ENCODE measurements at places on chromosomes 11 and 22.

DNA sequence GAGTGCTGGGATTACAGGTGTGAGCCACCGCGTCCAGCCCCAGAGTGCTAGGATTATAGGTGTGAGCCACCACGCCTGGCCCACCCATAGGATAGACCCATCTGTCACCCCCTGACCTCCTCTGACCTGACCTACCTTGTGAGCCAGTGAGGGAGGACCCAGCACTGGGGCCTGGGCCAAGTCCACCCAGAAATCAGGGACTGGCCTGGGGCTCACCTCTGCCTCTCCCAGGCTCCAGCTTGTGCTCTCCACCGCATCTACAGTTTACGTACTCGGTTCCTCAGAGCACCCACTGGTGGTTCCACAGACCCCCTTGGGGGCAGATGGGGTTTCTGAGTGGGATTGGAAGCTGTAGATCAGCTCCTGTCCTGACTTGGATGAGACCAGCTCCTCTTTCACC is 6.4 kb downstream of the SLC29A2 start:
- no peak for DNase-seq

- no peak for DNase-seq
Observed at GRCh38 chr22:28095316-28096095, 176.4 kb upstream of the PITPNB start.

DNA sequence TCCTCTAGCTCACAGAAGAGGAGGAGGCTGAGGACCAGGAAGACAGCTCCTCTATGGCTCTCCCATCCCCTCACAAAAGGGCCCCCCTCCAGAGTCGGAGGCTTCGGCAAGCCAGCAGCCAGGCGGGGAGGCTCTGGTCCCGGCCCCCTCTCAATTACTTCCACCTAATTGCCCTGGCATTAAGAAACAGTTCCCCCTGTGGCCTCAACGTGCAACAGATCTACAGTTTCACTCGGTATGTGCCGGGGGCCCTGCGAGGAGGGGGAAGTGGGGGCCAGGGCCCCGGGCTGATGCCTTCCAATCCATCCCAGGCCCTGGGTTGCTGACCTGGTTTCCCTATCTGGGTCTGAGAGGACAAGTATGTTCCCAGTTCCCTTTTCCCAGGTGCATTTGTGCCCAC is 7.9 kb downstream of the FOXR1 start:
- no peak for DNase-seq

- DNase-seq, result peak; percentile 25
Observed at GRCh38 chr22:39496131-39496838, 5.8 kb upstream of the MIEF1 start.

DNA sequence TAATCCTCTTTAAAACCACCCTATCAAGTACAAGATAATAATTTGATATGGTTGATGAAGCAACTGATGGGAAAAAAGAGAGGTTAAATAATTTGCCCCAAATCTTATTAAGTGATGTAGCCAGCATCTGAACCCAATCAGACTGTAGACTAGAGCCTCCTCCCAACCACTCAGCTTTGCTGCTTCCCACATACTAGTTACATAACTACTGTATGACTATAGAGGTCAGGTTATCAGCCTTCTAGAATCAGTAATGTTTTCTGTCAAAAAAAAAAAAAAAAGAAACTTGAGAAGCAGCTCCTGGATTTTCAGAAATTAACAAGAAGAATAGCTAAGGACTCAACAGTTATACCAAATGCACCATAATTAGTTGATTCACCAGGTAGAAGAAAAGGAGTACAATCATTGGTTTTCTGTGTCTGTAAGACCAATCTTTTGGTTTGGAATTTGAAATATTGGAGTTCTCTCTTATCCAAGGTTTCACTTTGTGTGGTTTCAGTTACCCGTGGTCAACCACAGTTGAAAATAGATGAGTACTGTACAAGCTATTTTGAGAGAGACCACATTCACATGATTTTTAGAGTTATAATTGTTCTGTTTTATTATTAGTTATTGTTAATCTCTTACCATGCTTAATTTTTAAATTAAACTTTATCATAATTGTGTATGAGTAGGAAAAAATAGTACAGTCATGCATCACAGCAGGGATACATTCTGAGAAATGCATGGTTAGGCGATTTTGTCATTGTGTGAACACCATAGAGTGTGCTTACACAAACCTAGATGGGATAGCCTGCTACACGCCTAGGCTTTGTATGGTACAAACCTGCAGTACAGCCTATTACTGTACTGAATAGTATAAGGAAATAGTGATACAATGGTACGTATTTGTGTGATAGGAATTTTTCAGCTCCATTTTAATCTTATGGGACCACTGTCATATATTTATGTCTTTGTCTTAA is 72.2 kb downstream of the PDHX start:
- no peak for DNase-seq

DNA sequence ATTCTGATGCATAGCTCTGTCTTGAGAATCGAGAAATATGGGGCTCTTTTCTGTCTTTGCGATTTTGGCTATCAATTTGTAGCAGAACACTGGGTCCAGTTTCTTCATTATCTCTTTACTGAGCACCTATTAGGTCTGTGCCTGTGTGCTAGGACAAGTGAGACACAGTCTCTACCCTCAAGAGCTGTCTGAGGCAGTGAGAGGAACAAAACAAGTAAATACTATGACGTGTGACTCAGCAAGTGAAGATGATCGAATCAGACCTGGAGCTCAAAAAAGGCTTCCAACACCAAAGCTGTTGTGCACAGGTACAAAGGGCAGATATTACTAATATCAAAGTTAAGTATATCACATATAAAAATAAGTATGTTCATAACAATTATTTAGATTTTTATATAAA is 52.4 kb downstream of the LGR4 start:
- no peak for DNase-seq

DNA sequence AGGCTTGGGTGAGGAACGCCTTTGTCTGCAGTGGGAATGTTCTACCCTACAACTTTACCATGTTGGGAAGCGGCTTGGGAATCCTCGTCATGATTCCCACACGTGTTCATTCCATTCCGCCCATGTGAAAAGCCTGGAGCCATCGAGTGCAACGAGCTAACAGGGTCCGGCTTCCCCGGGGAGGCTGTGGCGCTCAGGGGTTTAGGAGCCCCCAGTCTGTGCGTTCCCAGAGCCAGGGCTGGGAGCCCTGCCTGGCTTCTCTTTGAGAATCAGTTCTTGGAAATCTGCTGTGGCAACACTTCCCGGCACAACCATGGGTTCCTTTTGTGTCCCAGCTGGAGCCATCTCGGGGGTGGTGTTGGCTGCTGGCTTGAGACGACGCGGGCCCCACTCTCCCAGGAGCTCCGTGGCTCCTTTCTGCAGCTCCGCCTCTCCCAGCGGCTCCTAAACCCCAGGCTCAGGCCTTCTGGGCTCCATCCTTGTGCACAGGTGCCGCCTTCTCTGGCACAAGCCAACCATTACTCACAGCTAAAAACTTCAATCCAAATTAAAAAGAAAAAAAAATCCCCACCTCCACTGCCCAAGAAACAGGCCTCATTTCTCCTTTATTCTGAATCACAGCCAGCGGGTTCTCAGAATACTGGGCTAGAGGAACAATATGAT is 18.7 kb upstream of the PPFIA1 start:
- DNase-seq, result no peak

- DNase-seq, result no peak
Observed at GRCh38 chr11:8477151-8477550, 116.9 kb downstream of the STK33 start.

DNA sequence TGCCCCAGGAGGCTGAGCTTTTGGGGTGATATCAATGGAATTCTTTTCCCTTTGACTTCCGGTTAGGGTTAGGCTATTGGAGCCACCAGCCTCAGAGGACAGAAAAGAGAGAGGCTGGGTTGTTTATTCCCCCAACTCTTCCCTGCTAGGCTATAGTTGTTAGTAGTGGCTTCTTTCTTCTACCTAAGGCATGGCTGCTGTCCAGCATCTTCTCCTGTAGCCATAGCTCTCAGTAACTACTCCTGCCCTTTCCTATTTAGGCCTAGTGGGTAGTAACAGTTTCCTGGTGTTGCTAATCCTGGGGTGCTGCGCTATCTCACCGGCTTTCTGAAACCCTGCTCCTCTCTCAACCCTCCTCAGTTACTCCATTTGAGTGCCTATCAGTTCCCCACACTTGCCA is 184.9 kb downstream of the TENM4 start:
- DNase-seq, result no peak

DNA sequence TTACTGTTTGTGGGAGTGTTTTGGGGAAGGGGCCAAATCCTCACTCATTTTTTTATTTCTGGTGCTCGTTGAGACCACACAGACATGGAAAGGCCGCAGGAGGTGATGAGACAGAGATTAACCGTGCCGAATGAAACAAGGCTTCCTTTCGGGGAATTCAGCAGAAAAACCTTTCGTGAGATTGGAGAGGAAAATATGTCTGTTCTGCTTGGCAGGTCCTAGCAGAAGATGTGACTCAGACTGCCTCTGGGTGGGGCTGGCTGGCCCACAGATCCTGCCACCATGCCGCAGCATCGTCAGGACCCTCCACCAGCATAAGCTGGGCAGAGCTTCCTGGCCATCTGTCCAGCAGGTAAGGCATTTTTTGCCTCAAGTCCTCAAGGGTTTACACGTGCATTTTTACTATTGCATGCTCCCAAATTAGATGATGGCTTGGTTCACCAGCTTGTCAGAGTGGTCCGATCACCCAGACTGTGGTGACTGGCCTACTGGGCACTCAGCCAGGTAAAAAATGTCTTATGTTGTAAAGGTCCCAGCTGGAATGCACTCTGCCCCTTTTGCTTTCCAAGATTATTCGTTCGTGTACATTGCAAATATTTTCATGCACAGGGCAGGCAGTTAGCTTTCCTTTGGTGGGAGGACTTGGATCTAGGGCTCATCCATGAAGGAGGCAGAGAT is 1.5 kb downstream of the DDB2 start:
- peak; percentile 38 for DNase-seq

DNA sequence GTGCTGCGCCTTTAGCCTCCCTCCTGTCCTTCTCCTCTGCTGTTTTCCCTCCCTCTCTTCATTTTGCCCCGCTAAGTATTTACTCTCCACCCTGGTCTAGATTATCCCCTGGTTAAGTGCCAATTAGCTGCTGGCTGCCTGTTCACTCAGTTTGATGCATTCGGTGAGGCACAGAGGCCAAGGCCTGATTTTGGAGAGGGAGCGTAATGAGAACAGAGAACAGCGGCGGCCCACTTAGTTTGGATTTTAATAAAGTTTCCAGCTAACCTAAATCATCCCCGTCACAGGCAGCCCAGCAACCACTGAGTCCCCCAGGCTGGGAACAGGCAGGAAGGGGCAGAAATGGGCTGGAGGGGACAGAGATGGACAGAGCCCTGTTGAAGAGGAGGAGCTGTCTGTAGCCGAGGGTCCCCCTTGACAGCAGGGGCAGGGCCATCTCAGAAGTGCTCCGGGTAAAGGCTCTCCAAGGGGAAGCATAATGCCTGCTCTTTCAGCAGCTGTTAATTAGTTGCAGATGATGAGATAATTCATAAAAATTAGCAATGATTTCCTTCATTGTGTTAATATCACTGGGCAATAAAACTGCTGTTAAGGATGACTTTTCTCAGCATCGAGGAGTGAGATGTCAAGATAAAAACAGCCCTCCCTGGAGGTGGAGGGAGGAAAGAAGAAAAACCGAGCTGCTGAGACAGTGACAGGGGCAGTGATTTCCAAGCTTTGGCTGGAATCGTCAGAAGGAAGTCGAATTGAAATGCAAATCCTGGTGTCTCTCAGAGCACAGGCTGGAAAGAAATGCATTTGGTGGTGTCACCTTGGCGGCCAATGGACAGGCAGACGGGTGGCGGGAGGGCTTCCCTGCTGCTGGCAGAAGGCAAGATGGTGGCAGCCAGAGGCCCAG is 170.1 kb downstream of the GRIK4 start:
- no peak for DNase-seq

DNA sequence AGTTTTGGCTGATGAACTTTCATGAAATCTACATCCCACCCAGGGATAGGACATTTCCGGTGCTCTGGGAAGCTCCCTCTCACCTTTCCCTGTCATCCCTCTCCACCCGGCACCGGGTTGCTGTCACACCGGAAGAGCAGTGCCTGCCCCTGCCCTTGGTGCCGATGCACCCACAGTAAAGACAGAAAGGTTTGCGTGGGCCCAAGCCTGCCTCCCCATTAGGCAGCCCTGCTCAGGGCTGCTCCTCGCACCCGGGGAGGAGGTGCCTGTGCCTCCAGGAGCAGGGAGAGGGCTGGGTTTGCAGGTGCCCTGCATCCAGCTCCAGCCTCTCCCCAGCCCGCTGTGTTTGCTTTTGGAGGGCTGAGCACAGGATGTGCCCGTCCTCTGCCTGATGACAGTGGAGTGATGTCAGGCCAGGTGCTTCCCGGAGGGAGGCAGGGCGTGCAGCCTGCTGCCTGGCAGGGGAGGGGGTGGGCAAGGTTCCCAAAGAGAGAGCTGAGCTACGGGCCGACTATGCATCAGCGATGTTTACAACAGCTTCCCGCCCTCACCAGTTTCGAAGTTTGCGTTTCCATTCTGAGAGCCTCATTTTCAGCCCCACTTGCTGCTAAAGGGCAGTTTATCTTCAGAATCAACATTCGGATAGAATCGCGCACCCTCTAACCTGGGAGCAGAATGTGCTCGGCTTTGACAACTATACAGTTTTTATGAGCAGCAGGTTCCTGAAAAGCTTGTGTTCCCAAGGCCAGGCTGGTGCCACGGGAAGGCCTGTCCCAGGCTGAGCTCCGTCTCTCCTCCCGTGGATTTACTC is 83.2 kb upstream of the CLDN5 start:
- peak; percentile 11 for DNase-seq

GRCh38 chr11:22042081-22042480 is 150.8 kb upstream of the ANO5 start:
- DNase-seq, result no peak

DNA sequence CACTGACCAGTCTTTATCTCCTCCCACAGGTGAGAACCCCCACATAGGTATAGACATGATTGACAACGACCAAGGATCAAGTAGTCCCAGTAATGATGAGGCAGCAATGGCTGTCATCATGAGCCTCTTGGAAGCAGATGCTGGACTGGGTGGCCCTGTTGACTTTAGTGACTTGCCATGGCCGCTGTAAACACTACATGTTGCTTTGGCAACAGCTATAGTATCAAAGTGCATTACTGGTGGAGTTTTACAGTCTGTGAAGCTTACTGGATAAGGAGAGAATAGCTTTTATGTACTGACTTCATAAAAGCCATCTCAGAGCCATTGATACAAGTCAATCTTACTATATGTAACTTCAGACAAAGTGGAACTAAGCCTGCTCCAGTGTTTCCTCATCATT is 76.5 kb downstream of the BTBD10 start:
- no peak for DNase-seq

DNA sequence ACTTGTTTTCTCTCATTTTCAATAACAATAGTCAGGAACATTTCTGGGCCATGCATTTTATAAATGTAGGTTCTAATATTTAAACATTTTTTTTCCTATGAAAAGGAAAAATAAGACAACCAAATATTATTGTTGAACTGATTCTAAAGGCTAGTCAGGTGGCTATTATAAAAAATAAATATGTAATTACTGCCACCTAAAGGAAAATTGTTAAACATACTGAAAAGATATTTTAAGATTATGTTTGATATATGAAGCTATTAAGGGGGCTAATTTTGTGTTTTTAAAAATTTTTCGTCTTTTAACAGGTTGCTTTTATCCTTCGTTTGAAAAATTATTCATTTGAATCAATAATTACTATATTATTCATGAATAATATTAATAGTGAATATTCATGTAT is 62.2 kb upstream of the FDX1 start:
- no peak for DNase-seq

- no peak for DNase-seq
Observed at GRCh38 chr11:1403721-1404460, 14.2 kb downstream of the BRSK2 start.

Data from stimulated activated CD4-positive, alpha-beta T cell treated with anti-CD3 and anti-CD28 coated beads, Interleukin-15, amount 100 ng/mL, for 1 hour (primary cell).